ENCODE measurements at places on chromosomes 7 and 10.

- no peak overlapping the region for H3K27ac ChIP-seq
- no peak for DNase-seq
- H3K4me3 ChIP-seq = no peak overlapping the region
These were observed 345.5 kb upstream of the POM121L12 start for GRCh38 chr7:52689912-52690311.

GRCh38 chr10:124086097-124086710 is 7.2 kb downstream of the CHST15 start:
- H3K4me1 ChIP-seq = no peaks in the 10 kb centered on the region
- H3K4me3 ChIP-seq = no peak overlapping the region
- H3K36me3 ChIP-seq = no peaks in the 10 kb centered on the region
- H3K27ac ChIP-seq = no peak overlapping the region
- DNase-seq = no peak

- no peak overlapping the region for H3K4me3 ChIP-seq
- DNase-seq = no peak
- peaks cover 10% of the 10 kb centered on the region for H3K36me3 ChIP-seq
- H3K4me1 ChIP-seq = peaks cover 27% of the 10 kb centered on the region
- H3K27me3 ChIP-seq = no peaks in the 10 kb centered on the region
These were observed 14.9 kb downstream of the BAG3 start for GRCh38 chr10:119665901-119666708.

DNA sequence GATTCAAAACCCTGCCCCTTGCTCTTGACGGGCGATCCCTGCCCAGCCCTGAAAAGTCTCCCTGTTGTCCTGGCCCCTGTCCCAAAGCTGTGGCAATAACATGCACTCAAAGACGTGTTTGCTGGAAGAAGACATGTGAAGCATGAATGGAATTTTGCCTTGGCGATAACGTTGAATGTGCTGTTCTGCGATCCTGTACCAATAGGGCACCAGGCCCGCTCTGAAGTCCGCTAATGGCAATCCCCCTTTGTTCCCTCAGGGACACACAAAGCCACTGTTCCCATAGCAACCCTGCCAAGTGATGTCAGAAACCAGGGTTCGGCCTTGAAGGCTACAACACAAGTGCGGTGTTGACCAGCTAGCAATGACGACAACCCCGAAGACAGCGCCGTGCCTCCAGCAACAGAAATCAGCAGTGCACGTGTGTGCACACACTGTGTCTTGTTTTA is 284.6 kb downstream of the KLF6 start:
- no peaks in the 10 kb centered on the region for H3K4me1 ChIP-seq
- no peak for DNase-seq
- no peaks in the 10 kb centered on the region for H3K36me3 ChIP-seq
- no peak overlapping the region for H3K27ac ChIP-seq

- no peaks in the 10 kb centered on the region for H3K36me3 ChIP-seq
- no peaks in the 10 kb centered on the region for H3K27me3 ChIP-seq
- no peak overlapping the region for H3K4me3 ChIP-seq
- no peaks in the 10 kb centered on the region for H3K4me1 ChIP-seq
These were observed 114.6 kb upstream of the BMPER start for GRCh38 chr7:33790746-33791145.

- DNase-seq = no peak
- no peaks in the 10 kb centered on the region for H3K27me3 ChIP-seq
- no peak overlapping the region for H3K27ac ChIP-seq
- H3K4me3 ChIP-seq = no peak overlapping the region
- no peaks in the 10 kb centered on the region for H3K4me1 ChIP-seq
These were observed 811.5 kb downstream of the LRMDA start for GRCh38 chr10:76242956-76243355.

- no peaks in the 10 kb centered on the region for H3K4me1 ChIP-seq
- no peak overlapping the region for H3K4me3 ChIP-seq
- peaks cover 2% of the 10 kb centered on the region for H3K27me3 ChIP-seq
- DNase-seq = no peak
These were observed 60.6 kb downstream of the PRF1 start for GRCh38 chr10:70541736-70542564.

GRCh38 chr7:46414946-46415345 is 493.9 kb upstream of the IGFBP3 start:
- no peak overlapping the region for H3K27ac ChIP-seq
- no peaks in the 10 kb centered on the region for H3K36me3 ChIP-seq
- H3K4me3 ChIP-seq = no peak overlapping the region
- no peaks in the 10 kb centered on the region for H3K4me1 ChIP-seq

GRCh38 chr7:135842446-135843179 is 94.0 kb upstream of the FAM180A start:
- H3K27me3 ChIP-seq = no peaks in the 10 kb centered on the region
- DNase-seq = no peak
- H3K4me1 ChIP-seq = no peaks in the 10 kb centered on the region
- H3K36me3 ChIP-seq = no peaks in the 10 kb centered on the region
- no peak overlapping the region for H3K27ac ChIP-seq
